Osteoblast (primary cell): ENCODE measurements at places on chromosomes 12 and 14. TPM values are rescaled to one million over a fixed set of nuclear protein-coding genes. Genes with fewer than 3 reads are reported as not detected.

Gene ZNF384
- total RNA-seq: 19.9 and 22.4 TPM in 2 replicates

Gene KLRC3
- total RNA-seq: 0.72 TPM in 1 of 2 replicates, not detected in the other

Gene NKX2-1
- total RNA-seq: not detected in 2 replicates

Gene KLHL33
- 0.36 and 0.59 TPM in 2 replicates for total RNA-seq

Gene CMKLR1
- total RNA-seq: 6.8 and 9.8 TPM in 2 replicates

Gene NANOG
- total RNA-seq: under 0.01 TPM in 1 of 2 replicates, not detected in the other

Gene IFNG-AS1
- under 0.01 and 0.29 TPM in 2 replicates for total RNA-seq
